ENCODE measurements at places on chromosomes 4 and X. TPM values are rescaled to one million over a fixed set of nuclear protein-coding genes. Genes with fewer than 3 reads are reported as not detected.

The PDE5A gene
- total RNA-seq = 6.1 TPM

The CCNA2 gene
- 5.4 TPM for total RNA-seq

The CXorf49 gene
- not detected for total RNA-seq

The NSUN7 gene
- total RNA-seq = 6.0 TPM

The OTC gene
- total RNA-seq = 0.36 TPM

The CFAP99 gene
- total RNA-seq = not detected

The SH3BP2 gene
- total RNA-seq = 57.8 TPM

DNA sequence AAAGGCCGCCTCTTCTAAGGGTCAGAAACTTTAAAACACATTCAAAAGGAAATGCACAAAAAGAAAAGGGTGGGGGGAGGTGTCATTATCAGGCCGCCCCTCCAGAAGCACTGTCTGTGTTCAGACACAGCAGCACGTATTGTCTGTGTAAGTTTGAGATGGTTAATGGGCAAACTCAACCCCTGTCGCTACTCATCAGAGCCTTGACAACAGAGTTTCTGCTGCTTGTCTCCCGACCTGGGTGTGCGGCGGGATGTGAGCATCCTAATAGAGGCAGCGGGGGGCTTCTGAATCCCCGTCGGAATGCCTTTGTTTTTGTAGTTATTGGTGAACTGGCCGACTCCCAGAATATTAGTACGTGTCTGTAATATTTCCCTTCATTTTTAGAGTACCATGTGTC, 158.9 kb downstream of the DCTD start:
- DNase-seq = no peak

GRCh38 chrX:46258356-46258755, 286.9 kb downstream of the ZNF674 start:
- no peak for DNase-seq

DNA sequence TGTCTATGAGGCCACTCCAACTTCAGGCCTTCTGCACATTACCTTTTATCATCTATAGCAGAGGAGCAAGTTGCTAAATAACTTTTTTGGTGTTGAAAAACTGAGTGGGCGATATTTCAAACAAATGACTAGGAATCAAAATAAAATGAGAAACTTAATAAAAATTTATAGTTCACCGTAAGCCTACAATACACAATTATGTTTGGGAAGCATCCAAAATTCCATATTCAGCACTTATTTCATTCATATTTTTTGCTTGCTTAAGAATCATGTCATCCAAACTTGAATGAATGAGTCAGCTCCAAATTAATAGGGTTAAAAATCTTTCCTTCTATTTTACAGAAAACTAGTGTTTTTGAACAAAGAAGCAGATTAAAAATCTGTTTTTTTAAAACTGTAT, 119.1 kb downstream of the SH3RF1 start:
- DNase-seq = no peak

DNA sequence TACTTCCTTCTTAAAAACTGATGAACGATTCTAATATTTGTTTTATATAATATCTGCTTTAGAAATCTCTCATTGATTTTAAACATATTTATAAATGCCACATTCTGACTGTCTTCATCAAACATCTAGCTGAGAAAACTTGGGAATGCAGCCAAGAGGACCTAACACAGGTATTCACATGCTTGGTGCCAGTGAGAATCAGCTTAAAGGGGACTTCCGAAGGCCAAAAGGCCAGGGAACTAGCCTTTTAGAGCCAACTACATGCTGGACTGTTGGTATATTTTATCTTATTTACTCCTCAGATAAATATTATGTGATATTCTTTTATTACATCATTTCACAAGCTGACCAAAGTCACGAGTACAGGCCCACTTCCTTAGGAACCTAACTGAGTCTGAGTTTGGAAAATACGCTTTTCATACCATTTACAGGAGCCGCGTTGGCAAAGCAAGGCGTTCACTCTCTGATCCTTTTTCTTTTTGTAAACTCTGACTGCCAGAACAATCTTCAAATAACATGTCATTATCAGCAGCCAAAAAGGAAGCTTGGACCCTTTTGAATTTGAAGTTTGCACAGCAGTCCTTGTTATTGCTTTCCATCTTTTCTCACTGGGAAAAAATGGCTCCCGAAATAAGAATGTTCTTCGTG, 41.1 kb upstream of the PDLIM3 start:
- no peak for DNase-seq

GRCh38 chr4:57102050-57102624, 8.0 kb downstream of the IGFBP7 start:
- no peak for DNase-seq

DNA sequence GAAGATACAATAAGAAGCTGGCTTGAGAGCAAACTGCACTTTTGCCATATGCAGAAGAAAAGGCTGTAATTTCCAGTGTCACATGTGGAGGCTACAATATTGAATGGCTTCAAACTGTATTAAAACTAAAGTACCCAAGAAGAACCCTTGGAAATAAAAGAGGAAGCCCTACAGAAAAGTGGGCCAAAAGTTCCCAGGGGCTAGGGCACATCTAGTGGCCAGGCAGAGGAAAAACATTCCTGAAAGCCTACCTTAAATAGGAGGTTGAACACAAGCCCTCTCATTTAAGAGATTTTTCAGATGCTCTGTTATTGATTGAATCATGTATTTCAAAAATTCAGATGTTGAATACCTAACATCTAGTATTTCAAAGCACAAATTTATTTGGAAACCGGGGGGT, 40.6 kb upstream of the PRDX4 start:
- DNase-seq = no peak

- DNase-seq = no peak
These were observed 1.2 kb downstream of the GUCY1A1 start for GRCh38 chr4:155667568-155668511.

GRCh38 chrX:103517246-103517645, 2.0 kb downstream of the RAB40A start:
- no peak for DNase-seq

All from omental fat pad (tissue), 4 donors.